ENCODE measurements at places on chromosomes 5 and 9.

DNA sequence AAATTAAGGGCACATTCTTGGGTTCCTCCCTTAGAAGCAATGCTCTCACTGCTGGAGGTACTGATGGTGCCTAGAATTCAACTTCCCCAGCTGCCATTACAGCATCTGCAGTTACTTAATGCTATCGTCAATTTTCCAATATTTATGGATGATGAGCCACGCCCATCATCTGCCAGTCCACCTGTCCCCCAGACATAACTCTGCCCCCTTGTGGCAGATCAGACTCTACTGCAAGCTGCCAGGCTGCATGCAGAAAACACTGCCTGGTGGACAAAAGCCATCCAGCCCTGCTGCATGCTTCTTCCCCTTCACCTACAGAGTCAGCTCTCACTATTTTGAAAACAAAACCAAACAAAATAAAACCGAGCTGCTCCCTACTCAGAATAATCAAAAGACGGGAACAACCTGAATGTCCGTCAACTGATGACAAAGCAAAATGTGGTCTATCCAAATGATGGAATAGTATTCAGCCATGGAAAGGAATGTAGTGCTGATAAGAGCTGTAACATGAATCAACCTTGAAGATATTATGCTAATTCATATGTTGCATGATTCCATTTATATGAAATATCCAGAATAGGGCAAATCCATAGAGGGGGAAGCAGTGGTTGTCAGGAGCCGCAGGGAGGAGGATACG lies 66.4 kb downstream of the RETREG1 start:
- peak; percentile 56 for DNase-seq

GRCh38 chr9:110152704-110153374 lies 55.1 kb downstream of the C9orf152 start:
- DNase-seq, result peak; percentile 61

DNA sequence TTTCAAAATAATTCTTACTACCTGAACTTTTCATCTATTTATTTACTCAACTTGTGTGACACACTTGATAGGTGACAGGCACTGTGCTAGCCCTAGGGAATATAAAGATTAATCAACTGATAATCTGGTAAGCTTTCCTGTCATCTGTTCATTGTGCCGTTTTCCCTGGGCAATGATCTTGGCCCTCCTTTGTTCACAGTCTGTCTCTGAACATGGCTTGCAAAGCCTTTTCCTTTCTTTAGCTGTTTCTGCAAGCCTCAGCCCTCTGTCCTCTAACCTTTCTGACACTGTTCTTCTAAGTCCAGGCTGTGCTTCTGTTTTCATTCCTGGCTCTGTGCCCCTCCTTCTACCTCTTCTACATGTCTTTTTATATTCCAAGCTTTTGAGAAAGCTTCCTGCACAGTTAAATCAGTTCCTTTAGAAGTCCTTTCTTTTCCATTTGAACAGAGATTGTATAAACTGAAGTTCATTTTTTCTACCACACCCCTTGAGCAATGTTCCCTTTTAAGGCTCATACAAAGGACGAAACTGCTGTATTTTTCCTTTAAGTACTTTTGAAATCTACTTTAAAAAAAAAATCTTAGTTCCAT lies 803.0 kb upstream of the ZNF608 start:
- no peak for DNase-seq

DNA sequence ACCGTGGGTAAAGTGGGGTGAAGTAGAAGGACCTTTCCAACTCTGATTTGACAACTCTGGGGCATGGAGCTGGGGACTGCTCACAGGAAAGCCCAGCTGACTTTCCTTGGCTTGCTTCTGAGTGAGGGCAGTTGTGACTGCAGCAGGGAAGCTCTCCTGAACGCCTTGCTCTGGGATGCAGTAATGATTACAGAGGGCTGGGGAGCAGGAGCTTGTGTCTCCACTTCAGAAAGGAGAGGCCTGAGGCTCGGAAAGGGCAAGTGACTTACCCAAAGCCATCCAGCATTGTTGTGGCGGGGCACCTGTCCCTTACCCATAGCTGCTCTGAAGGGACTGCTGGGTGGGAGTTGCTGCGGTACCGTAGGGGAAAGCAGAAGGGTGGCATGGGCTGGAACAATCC lies 41.2 kb downstream of the GSN start:
- no peak for DNase-seq

DNA sequence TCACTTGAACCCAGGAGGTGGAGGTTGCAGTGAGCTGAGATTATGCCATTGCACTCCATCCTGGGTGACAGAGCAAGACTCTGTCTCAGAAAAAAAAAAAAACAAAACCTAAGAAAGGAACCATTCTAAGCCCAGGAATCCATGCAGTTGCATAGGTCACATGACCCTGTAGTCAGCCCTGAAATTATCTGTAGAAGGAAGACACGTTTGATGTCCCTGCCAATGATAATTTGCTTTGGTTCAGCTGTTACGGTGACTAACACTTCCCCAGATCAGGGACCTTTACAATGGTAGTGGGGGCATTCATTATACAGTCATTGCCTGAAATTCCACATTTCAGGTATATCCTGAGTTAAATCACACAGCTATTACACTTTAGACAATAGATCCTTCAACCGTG lies 50.5 kb downstream of the PRKACG start:
- DNase-seq, result no peak

DNA sequence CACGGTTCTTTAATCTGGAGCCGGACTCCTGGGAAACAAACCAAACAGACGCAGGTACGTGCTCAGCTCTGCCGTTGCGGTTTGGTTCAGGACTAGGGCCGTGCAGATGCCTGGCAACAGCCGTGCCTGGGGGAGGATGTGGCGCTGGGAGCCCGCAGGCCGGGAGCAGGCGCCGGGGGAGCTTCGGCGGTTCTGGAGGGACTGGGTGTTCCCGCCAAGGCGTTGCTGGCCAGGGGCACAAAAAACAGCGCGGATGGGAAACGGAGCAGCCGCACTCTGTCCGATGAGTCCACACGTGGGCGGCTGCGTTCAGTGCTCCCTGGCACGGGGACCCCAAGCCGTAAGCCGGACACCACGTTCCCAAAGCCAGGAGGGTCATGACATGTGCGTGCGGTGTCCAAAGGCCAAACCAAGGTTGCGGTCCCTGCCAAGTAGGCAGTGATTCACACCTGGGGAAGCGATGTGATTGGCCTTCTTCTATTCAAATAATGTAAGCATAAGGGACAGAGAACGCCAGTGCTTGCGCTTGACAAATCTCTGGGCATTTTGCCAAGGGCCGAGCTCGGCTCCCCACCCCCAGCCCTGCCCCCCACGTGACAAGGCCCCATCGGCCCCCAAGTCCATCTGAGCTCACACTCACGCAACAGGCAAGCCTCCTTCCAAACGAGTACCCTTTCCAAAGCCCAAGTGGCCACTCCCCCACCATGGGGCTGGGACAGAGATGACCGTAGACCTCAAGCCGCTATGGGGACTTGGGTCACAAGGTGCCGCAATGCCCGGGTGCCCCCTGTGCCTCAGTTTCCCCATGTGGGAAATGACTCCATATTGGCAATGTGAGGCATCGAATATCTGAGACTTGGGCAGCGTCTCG lies 49.7 kb upstream of the NKD2 start:
- no peak for DNase-seq

DNA sequence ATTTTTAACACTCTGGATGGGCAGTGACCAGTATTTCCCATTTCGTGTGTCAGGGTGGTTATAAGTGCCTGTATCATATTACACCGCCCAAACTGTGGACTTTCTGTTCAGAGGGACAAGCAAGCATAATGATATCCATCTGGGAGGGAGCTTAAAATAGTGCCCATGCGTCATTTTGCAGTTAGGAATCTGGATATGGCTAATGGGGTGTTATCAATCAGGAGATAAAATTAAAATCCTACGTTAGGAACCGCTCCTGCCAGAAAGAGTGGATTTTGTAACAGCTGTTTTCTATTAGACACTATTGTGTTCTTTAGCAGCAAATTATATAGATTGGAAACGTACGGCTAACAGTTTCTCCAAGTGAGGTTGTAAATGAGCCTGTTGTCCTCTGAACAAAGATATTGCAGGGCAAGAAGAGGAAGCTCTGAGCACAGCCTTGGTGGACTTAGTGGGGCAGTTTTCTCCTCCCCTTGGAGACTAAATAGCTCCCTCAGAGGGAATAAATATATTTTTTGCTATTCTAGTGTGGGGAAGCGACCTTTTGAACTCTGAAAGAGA lies 160.4 kb downstream of the SPATA31D1 start:
- DNase-seq, result no peak

DNA sequence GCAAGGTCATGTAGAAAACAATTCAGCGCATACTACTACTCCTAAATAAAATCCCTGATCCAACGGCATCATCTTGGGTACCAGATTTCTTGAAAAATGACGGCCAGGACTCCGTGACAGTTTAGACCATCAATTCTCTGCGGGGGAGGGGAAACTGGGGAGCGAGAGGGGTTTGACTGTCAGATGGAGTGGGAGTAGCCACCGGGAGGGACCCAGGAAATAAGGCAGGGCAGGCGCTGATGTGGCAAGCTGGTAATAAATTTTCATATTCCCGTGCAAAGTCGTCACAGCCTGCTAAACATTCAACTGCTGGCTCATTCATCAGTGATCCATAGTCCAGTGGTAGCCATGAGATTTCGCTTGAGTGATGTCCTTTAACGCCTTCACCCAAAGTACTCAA lies 457 bp upstream of the CDH18 start:
- DNase-seq, result no peak

- DNase-seq, result no peak
Measured at GRCh38 chr5:126742425-126742824, 34.5 kb upstream of the LMNB1 start.

- peak; percentile 88 for DNase-seq
Measured at GRCh38 chr5:138482638-138483037, 17.4 kb downstream of the EGR1 start.

DNA sequence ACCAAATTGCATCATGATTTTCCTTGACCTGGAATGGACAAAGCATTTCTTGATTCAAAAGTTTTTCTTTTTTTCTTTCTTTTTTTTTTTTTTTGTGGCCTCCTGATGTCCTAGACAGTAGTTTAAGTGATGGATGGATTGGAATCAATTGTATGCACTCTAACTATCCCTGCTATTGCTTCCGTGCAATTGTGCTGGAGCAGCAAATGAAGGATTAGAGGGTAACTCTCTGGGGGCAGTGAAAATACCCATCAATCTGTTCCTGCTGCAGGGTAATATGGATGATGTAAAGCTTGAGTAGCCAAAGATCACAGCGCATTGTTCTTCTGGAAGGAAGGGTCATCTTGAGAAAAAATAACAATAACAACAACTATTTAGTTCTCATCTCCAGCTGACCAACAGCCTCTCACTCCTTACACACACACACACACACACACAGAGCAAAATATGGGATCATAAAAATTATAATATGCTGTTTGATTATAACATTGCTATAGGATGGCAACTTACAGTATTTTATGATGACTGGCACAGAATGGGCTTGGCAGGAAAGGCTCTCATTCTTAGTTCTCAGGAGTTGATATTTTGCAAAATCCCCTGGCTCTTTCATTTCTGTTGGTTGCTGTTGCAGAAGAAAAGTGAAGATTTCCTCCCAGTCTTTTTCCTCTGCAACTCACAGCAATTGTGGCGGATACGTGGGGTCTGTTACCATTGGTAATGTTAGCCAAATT lies 160.9 kb upstream of the DMAC1 start:
- no peak for DNase-seq

- no peak for DNase-seq
Measured at GRCh38 chr5:75922480-75922879, 160.7 kb upstream of the SV2C start.

DNA sequence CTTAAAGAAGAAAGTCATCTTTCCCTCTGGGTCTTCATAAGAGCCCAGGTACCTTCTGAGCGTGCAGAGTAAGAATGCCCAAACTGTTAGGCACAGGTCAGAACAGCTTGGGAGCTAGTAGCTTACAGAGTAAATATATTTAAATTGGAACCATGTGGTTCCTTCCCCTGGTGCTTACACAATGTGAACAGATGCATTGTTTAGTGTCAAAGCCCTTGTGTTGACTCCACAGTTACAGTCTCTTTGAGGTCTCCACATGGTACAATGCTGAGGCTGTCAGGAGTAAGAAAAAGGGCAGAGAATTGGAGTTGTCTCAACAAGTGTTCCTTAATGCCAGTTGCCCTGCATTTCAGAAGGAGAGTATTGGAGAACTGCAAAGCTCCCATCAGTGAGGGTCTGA lies 188.5 kb downstream of the PAPPA start:
- DNase-seq, result no peak

- no peak for DNase-seq
Measured at GRCh38 chr5:2334719-2335118, 416.8 kb downstream of the IRX2 start.

DNA sequence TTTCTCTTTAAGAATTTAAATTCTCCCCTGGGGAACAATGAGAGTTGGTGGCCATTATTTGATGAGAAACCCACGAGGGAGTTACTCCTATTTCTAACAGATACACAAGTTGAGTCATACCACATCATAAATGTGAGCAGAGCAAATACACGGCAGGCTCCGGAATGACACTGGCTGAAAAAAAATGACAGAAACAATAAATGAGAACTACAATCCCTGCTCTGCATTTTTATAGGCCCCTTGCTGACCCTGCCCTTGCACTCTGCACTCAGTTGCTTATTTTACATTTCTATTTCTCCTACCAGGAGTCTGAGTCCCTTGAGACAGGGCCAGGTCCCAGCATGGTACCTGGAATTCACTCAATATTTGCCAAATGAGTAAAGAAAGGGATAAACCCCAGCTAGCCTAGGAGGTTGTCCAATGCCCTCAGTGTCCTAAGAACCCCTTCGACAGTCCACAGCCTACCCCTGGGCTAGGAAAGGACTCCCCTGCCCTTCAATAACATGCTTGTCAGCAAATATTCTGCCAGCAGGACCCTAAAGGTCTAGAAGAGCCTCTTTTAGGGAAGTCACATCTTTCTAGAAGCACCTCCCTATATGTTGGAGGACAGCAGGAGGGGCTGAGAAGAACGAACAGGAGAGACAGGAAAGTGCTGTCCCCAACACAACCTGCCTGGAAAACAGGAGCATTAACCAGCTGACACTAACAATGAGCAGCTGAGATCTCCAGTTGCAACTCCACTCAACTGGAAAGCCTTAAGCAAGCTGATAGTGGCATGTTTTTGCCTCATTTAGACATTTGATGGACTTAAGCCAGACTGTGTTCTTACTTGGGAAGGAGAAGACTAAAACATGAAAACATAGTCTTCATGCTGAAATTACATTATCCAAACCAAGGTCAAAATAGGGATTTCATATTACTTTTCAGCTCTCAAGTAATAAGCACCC lies 191.2 kb downstream of the ACTL7B start:
- peak; percentile 32 for DNase-seq

DNA sequence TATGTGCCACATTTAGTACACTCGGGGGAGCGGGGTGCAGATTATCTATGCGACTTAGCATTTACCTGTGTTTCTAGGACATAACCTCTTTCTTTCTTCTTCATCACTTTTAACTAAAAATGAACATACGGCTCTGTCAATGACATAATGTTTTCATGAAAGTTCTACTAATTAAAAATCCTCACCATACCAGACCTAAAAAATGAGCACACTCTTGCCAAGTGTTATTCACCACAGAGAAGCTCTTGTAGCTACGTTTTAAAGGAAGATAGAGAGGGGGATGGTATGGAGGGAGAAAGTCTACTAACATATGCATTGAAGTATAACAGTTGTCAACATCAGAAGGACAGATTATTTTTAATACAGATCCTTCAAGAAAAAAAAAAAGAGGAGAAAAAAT lies 1.6 kb downstream of the CDH10 start:
- no peak for DNase-seq
